Activated CD8-positive, alpha-beta memory T cell treated with anti-CD3 and anti-CD28 coated beads for 1 hour (primary cell): ENCODE measurements at places on chromosomes 11 and 22.

DNA sequence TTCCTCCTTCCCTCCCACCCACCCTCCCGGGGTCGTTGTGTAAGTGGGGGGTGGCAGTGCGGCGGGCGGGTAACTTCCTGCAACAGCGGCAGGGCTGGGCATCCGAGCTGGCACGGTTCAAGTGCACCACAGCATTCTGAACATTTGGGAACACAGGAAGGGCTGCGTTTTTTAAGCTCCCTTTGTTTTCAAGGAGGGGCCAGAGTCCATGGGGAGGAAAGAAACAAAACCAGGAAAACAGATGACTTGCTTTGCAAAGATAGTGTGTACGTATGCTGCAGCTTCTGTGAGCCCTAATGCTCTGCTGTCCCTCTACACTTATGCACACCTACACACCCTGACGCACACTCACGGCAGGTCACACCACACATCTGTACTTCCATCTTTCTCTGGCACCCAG is 152.5 kb downstream of the FBXO7 start:
- DNase-seq, result no peak

DNA sequence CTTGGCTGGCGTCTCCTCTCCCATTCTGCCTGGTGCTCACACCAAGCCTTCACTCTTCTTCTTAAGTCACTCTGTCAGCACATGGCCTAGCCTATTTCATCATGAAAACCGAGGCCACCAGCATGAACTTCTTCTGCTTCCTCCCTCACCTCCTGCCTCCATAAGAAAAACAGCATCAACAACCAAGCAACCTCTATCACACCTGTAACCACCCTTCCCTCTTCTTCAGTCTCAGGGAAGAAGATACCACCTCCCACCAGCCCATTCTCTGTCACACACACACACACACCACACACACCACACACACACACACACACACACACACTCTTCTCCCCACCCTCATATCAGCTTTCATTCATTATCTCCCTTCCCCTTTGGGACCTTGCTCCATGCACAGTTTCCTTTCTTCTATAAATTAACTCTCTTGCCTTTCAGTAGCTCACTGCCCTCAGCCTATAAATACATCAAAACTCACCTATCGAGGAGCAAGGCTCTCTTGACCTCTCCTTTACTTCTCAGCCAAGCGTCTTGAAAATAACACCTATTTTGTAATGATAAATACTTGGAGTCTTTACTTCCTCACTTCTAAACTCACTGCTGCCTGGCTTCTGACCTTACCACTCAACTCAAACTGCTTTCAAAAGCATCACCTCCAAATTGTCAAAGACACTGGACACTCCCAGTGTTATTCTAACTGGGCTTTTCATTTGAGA is 36.6 kb downstream of the SC5D start:
- DNase-seq, result no peak

DNA sequence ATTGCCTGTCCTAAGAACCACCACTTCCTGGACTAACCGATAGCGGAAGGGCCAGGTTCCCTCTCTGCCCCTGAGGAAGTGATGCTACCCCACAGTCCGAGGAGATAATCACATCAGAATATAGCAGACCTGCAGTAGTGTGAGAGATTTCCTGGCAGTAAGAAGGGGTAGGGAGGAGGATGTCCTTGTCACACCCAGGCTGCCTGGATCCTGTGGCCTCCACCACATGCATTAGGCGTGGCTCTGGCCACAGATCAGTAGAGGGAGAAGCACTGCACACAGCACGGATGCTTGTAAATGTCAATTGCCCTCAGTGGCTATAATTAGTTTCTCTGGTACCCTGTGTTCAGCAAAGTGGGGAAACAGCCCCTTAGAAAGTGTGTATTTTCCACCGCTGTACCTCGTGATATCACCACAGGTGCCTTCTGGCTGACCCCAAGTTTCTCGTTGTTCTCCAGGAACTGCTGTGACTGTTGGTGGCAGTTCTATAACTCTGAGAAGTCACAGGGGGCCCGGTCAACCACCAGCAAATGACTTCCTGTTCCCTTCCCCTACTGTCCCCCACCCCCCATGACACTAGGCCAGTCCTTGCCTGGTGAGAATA is 61.8 kb downstream of the UBASH3B start:
- DNase-seq, result peak; percentile 17

DNA sequence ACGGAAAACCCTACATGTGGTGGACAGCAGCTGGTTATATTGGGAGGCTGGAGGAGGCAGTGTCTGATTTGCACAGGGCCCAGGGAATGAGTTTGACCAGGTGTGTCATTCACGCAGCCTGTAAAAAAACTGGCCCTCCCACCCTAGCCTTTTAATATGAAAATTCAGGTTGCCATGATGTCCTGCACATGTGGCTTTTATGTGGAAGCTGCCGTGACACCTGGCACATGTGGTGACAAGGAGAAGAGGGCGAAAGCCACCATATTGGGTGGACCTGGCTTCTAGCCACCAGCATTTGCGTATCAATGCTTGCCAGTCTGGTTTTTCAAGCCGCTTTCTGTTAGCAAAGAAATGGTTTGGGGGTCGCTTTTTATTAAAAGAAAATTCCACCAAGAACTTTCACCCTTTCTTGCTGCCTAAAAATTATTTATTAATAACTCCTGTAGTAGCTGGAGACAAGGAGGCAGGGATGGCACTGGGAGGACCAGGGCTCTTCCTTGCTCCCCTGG is 43.4 kb downstream of the ZNF280B start:
- no peak for DNase-seq

- DNase-seq, result no peak
Measured at GRCh38 chr22:32830473-32830872, 29.0 kb downstream of the TIMP3 start.
